HTR-8/SVneo (cell line): ENCODE measurements at places on chromosomes 6 and 20.
A peak's percentile ranks its signal among the peaks of the same experiment; 100 is the strongest.

- DNase-seq, result no peak
Measured at GRCh38 chr20:63099456-63100173, 92.9 kb upstream of the BHLHE23 start.

- peak; percentile 87 for DNase-seq
Measured at GRCh38 chr6:31007694-31008093, 2.6 kb upstream of the MUC22 start.

GRCh38 chr20:63452341-63452740 lies 20.1 kb downstream of the KCNQ2 start:
- DNase-seq, result no peak

- no peak for DNase-seq
Measured at GRCh38 chr6:112275365-112275764, 21.0 kb upstream of the LAMA4 start.

DNA sequence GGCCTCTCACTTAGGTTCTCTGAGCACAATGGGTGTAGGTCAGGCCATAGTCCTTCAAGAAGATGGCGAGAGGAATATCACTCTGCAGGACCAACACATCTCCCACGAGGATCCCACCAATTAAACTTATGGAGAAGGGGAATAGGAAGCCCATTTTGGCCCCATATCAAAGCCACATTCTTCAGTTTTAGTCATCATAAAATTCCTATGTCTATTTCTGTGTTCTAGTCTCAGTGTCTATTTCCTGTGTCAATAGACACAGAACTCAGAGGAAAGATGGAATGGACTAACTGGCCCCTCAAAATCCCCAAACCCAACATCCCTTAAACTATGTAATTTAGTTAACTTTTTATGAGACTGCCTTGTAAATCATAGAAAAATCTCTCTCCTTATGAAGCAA lies 216.8 kb downstream of the HACE1 start:
- no peak for DNase-seq

DNA sequence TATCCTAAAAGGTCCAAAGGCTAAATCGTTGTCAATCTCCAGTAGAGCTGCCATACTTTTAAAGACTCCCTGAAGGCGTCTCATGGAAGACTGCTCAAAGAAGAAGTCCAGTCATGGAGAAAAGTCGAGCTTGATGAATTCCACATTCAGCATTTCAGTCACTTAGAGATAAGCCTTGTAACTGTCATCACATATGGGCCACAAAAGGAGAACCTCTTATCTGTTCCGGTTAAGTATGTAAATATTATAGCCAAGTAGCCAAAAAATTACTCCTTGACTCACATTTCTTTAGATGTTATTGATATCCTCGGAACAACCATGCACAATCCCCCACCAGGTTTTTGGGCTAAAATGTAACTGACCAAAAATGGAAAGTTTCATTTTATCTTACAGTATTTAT lies 9.8 kb upstream of the CNKSR3 start:
- no peak for DNase-seq

DNA sequence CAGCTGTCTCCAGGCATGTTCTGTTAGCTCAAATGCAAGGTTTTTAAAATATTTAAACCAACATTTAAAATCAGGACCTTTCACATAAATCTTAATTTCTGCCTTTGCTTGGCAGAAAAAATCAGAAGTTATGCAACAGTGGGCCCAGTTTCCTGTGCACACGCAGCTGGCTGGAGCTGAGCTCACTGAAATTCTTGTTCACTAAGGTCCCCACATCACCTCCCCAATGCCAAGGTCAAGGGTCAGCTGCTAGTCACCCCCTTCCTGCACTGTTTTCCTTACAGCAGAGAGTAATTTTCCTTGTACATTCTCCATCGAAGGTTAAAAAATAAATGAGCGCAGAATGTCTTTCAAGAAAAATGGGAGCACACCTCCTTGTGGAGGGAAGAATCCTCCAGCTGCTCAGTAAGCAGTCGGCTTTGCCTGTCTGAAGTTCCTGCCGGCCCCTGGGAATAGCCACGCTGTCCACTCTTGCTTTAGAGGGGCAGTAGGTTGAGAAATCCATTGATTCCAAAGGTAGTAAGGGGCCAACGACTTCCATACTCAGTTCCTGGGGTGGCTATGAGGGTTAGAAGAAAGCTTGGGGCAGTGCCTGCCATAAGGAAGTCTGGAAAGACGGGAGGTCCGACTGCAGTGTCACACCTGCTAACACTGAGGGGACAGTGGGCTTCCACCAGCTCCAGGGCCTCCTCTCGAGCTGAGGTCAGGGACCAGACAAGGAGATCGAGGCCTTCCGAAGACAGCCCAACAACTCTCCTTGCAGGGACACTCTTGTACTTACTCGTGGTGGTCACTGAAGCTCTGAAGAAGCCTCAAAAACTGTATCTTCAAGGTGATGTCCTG lies 56.8 kb downstream of the MYH7B start:
- no peak for DNase-seq

DNA sequence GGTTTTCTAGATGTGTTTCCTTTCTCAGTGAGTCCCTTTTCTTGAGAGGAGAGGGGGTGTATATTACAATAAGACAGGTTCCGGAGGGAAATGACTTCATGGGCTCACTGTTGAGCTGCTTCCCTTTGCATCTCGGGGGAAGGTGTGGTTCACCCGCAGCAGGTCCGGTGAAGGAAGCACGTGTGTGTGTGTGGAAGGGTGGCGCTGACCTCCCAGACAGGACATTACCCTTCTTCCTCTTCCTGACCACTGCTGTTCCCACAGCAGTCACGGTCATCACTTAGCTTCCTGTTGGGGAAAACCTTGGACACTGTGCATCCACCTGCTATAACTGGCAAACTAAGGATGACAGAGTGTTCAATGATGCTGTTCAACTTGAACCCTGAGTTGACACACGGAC lies 83.6 kb downstream of the PLEKHG1 start:
- DNase-seq, result no peak

GRCh38 chr6:22219925-22220324 lies 76.9 kb downstream of the PRL start:
- no peak for DNase-seq

GRCh38 chr6:7773322-7773721 lies 47.4 kb downstream of the BMP6 start:
- no peak for DNase-seq

DNA sequence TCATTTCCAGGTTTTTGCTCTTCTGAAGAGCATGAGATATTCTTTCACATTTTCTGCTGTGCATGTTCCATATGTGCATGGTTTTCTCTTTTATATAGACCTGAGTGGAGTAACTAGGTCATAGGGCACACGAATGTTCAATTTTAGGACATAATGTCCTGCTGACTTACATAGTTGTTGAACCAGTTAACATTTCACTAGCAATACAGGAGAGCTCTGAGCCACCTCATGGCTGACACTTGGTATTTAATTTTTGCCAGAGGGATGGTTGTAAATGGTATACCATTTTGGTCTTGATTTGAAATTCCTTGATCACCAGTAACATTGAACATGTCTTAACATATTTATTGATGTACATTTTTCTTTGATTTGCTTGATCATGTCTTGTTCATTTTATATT lies 38.3 kb downstream of the IGF2R start:
- no peak for DNase-seq

GRCh38 chr6:46015119-46015968 lies at the start of gene CLIC5:
Gene CLIC5, minus strand, starts transcription at chr6:46015860. Its CDS starts 318 bp downstream, at chr6:46015542.
- DNase-seq, result no peak

GRCh38 chr6:43856005-43856765 lies 86.2 kb downstream of the VEGFA start:
- DNase-seq, result peak; percentile 40

GRCh38 chr6:32968867-32969684 lies 682 bp downstream of the BRD2 start:
- peak; percentile 69 for DNase-seq

DNA sequence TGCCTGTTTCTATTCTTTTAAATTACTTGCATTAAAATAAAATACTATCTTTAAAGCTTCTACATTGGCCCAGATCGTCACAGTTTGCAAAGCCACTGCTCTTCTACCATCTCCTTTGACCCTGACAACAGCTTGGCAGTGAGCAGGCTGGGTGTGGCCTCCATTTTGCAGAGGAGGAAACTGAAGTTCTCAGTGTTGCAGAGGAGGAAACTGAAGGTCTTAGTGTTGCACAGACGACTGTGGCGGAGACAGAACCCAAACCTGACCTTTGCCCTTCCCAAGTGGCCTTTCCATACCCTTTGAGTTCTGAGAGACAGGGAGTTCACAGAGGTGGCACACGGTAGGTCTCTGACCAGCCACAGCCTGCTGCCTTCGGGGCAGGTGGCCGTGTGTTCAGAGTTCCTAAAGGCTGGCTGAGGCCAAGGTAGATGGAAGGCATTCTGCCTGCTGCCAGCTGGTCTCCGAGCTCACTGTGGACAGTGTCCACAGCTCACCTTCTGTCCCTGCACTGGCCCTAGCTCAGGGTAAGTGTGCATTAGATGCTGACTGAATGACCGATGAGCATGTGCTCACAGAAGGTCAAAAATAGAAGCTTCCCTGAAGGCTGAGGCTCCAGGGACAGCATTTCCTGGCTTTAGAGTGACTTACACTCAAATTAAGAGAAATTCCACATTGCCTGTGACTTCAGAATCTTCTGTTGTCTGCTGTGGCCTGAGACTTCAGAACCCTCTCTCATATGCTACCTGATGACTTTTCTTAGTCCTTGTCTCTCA lies 113.5 kb upstream of the SLC24A3 start:
- no peak for DNase-seq

GRCh38 chr6:134169871-134170486 lies 117.6 kb upstream of the SLC2A12 start:
- no peak for DNase-seq

DNA sequence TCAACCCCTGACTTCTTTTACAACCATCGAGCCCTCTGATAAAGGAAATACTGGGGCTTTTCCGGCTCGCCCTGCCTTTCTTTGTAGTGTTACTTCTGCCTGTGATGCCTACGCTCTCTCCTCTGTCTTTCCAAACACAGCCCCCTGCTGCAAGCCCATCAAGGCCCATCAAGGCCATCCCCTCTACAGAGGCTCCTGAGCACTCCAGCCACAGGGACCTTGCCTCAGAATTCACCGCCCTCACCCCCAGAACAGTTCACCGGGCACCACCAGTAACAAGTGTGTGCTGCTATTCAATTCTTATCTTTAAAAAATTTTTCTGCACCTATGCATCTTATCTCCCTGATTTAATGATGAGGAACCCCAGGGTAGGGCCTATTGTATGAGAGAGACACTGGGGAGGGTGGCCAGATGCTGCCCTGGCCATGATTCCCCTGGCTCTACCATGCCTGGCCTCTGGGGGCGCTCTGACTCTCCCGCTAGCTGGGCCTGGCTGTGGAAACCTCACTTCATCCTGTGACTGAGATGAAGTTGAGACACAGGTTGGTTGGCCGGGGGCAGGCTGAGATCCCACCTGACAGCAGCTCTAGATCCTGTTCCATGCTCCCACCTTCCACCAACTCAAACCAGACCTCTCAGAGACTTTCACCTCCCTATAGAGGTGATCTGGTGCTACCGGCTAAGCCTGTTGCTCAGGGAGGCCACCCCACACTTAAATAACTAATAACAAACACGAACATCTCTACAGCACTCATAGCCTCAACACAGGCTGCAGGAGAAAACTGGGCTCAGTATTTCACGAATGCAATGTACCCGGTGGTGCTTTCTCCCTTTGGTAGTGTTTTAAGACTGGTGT lies 19.2 kb upstream of the GLP1R start:
- peak; percentile 22 for DNase-seq

DNA sequence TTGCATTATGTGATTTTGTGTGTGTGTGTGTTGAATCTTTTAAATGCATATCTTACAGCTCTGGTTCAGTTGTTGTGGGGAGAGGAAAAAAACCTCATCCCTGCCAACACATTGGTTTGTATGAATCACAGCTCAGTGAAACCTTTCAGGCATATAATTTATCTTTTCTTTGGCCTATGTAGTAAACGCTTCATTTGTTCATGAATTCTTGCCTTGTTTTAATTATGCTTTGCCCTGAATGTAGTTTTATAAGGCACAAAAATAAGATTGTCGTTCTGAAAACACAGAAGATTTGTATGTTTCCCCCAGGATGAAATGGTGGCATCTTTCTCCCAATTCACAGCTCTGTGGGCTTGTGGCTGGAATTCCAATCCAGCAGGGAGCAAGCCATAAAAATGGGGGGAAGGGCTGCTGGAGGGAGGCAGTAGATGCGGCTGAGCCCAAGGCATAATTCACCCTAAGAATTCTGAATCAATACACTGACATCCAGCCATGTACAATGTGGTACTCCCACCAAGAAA lies 45.1 kb downstream of the BCAS1 start:
- DNase-seq, result no peak
